ENCODE measurements at places on chromosomes 3 and 15.

GRCh38 chr3:57298041-57298440, 5.6 kb upstream of the ASB14 start:
- no peak for DNase-seq

DNA sequence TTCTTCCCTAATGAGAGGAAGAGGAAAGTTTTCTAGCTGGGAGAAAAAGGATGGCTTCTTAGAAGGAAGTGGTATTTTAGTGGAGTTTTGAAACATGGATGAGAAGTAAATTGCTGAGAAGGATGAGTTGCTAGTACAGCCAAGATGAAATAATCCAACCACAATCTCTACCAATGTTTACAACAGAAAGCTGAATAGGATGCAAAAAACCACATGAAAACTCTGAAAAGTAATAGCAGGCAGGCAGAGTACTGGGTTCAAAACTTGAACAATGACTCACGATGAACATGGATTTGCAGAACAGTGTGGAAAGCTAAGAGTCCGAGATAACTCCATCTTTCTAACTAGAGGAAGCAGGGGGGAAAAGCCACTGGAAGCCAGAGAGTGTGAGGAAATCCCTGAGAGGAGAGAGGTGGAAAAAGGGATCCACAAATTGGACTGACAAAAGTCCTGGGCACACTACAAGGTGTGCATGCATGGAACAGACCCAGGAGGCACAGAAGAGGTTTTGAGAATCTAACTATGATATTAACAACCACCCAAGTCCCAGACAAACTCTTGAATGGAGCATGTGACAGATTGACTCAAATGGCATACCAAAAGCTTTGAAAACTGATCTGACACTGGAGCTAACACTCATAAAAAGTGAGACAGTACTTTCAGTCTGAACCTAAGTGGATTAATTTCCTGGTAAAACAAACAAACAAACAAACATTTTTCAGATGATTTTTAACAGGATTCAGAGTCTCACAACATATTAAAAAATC, 76.7 kb downstream of the ST6GAL1 start:
- DNase-seq = no peak

GRCh38 chr3:191139736-191140135, 59.3 kb upstream of the OSTN start:
- no peak for DNase-seq

DNA sequence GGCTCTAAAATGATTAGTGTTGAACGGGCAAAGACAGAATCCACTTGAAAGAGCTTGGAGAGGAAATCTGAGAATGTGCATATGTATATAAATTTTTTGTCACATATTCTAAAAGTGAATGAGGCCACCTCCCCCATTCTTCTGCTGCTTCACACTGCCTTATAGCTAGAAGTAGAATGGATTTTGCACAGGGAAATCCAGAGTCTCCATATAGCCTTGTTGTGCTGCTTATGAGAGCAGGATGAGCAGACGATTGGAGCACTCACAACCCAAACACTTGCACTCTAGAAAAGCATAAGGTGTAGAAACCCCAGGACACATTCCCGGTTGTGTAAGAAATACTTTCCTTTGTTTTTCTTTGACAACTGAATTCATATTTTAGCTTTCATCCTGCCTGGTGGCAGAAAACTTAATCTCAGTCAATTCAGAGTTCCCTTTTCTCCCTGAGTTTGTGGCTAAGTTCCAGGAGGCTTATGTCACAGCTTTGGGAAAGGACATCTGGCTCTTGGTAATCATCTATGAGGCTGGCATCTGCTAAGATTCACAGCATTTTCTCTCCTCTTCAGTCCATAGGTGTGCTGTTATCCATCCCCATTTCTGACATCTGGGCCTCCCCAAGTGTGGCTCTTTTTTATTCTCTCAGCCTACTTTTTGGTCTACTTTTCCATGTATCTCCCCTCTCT, 188.4 kb upstream of the PFN2 start:
- DNase-seq = no peak

- DNase-seq = no peak
Observed at GRCh38 chr3:21835264-21835663, 84.3 kb upstream of the ZNF385D start.

DNA sequence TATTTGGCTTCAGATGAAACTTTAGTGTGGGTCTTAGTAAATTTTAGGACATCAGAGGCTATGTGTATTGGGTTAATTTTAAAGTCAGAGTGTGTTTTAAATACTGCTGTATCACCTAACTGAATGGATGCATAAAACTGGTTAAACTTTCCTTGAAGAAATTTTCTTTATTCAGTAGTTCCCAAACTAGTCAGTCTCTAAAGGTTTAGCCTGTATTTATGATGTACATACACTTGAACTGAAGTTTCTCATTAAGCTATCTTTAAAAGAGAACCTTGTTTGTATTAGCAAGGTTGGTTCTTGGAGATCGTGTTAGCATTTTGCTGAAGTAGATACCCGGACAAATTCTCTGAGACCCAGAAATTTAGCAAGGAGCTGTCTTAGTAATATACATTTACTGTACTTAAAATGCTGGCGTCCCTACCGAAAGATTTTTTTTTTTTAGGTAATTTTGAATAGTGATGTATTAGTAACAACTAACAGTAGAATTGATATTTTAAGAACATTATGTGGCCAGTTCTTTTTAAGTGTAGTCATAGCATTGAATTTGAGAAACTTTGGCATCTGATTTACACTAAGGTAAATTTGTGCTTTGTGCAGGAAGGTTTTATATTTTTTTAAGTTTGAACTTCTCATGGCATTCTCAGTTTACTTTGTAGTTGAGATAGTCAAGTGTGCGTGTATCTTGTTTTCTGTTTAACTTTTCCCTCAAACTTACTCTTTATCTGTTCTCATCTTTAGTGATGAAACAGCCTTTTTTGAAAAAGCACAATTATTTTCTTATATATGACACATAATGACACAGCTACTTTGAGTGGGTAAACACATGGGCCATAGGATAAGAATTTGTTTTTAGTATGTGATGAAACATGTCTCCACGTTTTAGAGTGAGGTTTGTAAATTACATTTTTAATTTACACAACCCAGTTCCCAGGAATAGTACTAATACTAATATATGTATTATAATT, 2.9 kb downstream of the DIPK2A start:
- no peak for DNase-seq

DNA sequence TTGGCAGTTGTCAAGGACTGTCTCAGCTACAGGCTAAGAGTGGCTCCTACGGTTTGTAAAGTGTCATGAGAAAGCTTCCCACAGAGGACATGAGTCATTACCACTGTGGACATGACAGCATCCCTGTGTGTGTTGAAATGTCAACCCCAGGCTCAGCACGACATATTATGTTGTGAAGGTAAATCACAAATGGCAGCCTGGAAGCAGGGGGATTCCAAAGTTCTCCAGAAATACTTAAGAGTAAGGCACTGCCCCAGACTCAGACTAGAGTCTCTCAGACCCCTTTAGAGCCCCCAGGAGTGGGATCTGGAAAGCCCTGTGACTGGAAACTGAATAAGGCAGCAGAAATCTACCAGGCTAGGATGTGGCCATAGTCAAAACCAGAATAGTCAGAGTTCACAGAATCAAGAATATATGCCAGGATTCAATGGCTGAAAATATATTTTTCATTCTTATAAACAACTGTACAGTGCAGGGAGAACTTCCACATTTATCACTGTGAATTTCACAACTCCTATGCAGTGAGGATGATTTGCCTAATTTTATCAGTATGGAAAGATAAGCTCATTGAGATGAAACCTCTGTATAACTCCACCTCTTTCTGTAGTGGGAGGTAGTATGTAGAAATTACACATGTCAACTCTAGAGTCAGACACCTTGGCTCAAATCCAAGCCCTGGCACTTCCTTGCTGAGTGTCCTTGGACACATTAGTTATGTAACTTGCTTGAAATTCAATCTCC, 237.1 kb upstream of the CFAP20DC start:
- DNase-seq = no peak

All from SHP77 (cell line).